Stimulated activated CD8-positive, alpha-beta memory T cell treated with anti-CD3 and anti-CD28 coated beads, Interleukin-7, amount 100 ng/mL, for 48 hours (primary cell): ENCODE measurements at places on chromosomes 6 and 20.

GRCh38 chr6:134651519-134651918 is 298.4 kb downstream of the ALDH8A1 start:
- DNase-seq: no peak

GRCh38 chr6:12785921-12786320 is 69.4 kb downstream of the PHACTR1 start:
- no peak for DNase-seq

DNA sequence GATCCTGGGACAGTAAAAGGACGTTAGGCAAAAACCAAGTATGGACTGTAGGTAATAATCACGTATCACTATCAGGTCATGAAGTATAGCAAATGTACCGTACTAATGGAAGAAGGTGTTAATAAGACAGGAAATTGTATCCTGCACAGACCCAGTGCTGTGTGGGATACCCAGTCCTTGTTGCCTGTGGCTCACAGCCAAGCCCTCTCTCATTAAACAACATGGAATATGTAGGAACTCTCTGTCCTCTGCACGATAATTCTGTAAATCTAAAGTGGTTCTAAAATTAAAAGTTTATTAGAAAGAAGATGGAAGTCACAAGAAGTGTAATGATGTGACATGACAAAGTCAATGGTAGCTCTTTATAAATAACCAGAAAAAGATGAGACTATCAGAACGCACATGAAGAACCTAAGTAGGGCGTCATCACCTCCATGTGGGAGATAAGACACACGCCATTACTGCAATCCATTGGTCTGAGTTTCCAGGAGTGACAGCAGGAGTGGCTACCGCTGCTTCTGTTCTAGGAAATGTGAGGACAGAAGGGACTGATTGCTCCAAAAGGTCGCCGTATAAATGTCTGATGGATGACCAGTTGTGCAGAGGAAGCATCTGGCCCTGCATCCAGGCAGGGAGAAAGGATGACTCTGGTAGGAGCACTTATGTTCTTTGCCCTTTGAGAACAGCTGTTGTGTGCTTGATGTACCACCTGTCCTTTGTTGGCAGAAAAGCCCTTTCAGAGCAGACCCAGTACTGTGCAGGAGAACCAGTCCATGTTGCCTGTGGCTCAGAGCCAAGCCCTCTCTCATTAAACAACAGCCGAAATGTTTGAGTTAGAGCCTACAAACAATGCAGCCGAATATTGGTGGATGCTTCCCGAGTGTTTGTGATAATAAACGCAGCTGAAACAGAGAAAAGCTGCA is 125.6 kb downstream of the FIG4 start:
- DNase-seq: no peak

GRCh38 chr6:111105578-111105977 is 18.3 kb downstream of the SLC16A10 start:
- DNase-seq: no peak

GRCh38 chr6:167209577-167209975 is 51.8 kb upstream of the GPR31 start:
- DNase-seq: no peak

- DNase-seq: peak; percentile 39
Measured at GRCh38 chr6:30541515-30542403, 14.5 kb downstream of the GNL1 start.

GRCh38 chr20:8671370-8671961 is 397.4 kb upstream of the PLCB4 start:
- no peak for DNase-seq

- no peak for DNase-seq
Measured at GRCh38 chr20:50848341-50848808, 53.5 kb downstream of the BCAS4 start.

GRCh38 chr6:32196682-32197616 is 4.5 kb upstream of the GPSM3 start:
- DNase-seq: no peak

DNA sequence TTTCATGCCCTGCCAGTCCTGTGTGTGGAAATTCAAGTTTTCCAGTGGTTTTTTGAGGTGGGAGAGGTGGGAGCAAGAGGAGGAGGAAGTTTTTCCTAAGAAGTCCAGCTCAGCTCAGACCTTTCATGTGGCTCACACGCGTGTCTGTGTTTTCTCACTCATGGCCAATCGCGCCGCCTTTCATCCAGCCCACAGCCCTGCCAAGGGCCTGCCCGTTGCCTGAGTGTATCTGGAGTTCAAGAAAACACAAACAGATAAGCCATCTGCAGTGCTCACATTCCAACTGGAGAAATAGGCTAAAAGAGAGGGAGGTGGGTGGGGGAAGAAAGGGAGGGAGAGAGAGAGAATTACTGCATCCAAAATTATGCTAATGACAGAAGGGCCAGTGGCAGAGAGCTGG is 12.6 kb upstream of the MPC1 start:
- no peak for DNase-seq

- no peak for DNase-seq
Measured at GRCh38 chr20:62886709-62887058, 25.1 kb upstream of the TCFL5 start.

DNA sequence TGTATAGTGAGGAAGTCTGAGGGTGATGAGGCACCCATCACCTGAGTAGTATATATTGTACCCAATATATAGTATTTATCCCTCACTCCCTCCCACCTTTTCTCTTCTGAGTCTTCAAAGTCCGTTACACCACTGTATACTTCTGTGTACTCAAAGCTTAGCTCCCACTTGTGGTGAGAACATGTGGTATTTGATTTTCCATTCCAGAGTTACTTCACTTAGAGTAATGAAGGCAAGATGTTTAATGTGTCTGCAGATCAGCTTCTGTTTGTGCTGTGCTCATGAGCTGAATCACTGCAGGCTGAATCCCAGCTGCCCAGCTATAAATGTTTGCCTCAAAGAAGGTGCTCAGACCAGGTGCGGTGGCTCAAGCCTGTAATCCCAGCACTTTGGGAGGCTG is 139.3 kb upstream of the FOXA2 start:
- no peak for DNase-seq

GRCh38 chr6:137389150-137389704 is 105.0 kb downstream of the OLIG3 start:
- peak; percentile 69 for DNase-seq

- no peak for DNase-seq
Measured at GRCh38 chr6:74733830-74734620, 471.8 kb downstream of the COL12A1 start.

DNA sequence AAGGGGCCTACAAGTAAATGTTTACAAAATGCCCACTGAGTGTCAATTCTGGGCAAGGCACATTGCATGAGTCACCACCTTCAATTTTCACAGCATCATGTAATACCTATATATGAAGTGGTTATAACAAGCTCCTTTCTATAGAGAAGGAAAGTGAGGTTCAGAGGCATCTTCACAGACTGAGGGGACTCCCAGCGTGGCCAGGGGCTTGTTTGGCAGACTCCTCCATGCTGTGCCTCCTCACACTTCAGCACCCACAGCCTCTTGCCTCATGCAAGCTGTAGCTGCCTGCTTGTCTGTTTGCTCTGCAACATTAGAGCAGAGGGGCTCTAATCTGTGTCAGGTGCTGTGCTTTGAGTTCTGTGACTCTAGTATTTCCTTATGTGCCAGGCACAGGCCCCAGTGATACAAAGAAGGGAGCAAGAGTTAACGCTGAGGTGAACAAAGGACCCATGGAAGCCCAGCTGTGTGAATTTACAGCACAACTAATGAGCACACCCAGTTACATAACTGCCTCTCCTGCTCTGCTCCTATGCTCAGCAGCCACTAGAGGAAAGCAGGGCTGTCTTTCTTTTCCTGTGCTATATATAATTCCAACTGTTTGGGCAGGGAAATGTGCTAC is 72.3 kb downstream of the ZHX3 start:
- DNase-seq: no peak
